EH (cell line): ENCODE measurements at places on chromosomes 3 and 15.
A peak's percentile ranks its signal among the peaks of the same experiment; 100 is the strongest.

DNA sequence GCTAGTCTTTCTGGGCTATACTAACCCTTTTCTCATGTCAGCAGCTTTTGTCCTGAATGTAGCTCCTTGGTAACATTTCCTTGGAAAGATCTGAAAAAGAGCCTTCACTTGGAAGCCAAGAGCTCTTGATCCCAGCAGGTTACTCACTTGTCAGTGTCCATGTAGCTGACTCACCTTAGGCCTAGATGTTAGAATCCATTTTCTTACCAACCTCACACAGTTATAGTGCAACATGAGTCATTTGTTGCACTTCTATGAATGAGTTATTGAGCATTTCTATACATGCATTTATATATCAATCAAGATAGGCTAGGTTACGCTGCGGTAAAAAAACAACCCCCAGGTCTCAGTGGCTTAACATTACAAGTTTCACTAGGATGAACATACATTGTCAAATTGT lies 106.8 kb upstream of the SLC7A14 start:
- DNase-seq, result no peak

DNA sequence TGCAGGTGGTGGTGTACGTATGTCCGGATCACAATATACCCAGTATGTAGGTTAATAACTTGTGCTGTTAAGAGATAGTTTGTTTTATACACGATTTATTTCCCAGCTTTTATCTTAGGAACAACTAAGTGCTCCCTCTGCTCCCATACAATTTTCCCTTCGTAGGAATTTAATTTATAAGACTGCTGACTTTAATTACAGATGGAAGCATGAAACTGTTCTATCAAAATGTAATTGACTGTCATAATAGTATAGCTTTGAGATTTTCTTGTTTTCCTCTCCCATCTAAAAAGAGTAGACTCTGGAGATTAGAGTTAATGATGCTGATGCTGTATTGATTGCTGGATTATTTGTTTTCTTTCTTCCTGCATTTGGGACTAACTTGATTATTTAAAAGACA lies 370.7 kb upstream of the SGO1 start:
- no peak for DNase-seq

- peak; percentile 65 for DNase-seq
These were observed 149.4 kb downstream of the LRRK1 start for GRCh38 chr15:101068523-101068960.

- no peak for DNase-seq
These were observed 151.0 kb downstream of the UBE3A start for GRCh38 chr15:25287823-25288222.

DNA sequence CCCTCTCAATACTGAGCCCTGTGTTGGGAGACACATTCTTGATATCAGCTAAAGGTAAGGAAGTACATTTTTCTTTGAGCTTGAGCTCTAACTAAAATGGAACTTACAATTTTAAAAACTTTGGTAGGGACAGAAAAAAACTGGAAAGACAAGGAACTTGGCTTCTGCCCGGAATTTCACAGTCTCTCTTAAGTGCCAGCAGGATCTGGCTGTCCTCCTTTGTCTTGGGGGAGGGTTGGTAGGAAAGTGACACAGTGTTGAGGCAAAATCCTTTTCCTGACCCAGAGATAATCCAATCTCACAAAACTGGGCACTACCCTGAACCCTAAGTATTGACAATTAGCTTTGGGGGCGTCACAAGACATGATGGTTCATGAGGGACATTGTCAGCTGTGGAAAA lies 45.3 kb downstream of the ZPLD1 start:
- DNase-seq, result no peak

DNA sequence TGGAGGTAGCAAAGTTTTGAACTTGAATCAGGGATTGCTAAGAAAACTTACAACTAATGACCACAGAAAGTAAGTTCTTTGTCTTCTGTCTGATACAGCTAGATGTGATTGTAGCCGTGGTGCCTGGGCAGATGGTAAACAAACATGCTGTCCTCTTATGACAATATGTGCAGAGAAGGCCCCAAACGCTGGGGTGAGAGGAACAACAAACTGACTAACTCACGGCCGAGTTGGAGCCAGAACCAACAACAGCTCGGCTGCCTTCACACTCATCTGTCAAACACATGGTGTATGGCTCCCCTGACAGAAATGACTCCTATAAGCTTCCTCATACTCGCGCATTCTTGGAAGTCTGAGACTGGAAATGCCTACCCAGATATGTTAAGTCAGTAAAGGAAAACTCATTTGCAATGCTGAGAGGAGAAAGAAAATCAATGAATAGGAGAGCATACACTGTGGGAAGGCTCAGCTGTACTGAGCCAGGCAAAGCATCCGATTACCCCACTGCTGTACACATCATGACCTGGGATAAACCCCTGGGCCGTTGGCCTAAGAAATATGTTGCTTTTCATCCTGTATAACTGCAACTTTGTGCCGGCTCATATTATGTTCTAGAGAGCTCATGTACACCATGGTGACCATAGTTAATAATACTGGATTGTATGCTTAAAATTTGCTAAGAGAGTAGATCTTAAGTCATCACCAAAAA lies 5.7 kb downstream of the THBS1 start:
- DNase-seq, result peak; percentile 87

- peak; percentile 95 for DNase-seq
These were observed 30.7 kb downstream of the CHD2 start for GRCh38 chr15:92930776-92931175.

DNA sequence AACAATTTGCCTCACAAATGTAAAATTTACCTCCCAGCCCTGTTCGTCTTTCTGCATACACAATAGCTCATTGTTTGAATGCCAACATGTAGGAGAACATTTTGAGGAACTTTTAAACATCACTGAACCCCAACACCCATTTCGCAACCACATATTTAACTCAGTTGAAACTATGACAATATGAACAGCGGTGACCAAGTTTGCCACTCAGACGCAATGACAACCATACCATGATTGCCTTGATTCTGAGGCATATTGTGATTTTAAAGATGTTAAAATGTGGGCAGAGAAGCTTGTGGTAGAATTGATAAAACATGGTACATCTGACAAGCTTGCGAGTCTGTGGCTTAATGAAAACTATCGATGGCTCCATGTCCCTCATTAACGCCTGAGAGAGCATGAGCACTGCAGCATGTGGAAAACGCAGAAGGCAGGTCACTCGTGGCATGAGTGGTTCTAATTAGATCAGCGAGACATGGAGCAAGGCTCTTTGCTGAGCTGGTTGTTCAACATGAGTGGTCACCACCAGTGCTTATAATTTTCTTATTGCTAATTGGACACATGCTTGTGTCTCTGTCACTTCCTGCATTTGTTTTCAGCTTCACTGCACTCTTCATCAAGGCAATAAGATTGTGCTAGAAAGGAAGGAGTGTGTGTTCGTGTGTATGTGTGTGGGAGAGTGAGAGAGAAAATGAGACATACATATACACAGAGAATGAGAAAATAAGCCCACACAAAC lies 116.8 kb downstream of the CHST2 start:
- no peak for DNase-seq

DNA sequence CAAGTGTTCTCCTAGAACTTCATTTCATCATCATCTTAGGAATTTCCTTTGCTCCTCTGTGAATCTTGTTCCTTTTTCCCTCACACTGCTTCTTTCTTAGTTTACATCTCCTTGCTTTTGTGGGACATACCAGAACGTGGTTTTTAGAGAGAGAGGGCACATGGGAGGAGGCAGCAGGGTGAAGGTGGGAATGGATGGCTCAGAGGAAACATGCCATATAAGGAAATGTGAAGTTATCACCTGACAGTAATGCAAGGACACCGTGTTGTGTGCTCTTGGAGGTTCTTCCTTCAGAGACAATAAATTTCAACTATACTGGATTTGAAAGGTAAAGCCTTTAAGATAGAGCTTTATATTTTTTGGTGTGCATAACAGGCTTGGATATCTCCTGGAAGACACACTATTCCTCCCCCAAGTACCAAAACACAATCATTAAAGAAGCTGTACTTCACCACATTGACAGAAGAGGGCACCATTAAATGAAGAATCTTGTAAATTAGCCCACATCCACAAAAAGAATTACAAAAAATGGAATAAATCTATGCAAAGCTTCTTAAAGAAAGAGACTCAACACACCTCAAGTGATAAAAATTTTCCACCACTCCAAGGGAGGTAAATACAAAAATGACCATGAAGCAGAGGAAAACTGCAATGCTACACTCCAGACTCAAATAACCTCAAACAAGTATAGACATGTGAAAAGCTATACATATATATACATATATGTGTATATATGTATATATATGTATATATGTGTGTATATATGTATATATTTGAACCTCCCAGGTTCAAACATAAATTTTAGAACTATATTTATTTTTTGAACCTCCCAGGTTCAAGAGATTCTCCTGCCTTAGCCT lies 26.1 kb downstream of the RPL39L start:
- peak; percentile 46 for DNase-seq
